ENCODE measurements at places on chromosomes 3 and 15. TPM values are rescaled to one million over a fixed set of nuclear protein-coding genes. Genes with fewer than 3 reads are reported as not detected.

DNA sequence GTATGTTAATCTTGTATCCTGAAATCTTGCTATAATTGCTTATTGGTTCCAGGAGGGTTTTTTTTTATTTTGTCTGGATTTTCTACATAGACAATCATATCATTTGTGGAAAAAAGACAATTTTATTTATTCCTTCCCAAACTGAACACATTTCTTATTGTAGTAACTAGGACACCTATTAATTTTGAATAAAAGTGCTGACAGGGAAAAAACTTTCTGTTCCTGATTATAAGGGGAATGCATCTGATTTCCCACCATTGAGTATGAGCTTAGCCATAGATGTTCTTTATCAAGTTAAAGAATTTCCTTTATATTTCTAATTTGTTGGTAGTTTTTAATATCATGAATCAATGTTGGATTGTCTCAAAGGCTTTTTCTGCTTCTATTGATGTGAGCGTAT is 460.7 kb upstream of the CNTN3 start:
- DNase-seq = no peak
- no peak overlapping the region for H3K27ac ChIP-seq
- H3K4me3 ChIP-seq = no peak overlapping the region

DNA sequence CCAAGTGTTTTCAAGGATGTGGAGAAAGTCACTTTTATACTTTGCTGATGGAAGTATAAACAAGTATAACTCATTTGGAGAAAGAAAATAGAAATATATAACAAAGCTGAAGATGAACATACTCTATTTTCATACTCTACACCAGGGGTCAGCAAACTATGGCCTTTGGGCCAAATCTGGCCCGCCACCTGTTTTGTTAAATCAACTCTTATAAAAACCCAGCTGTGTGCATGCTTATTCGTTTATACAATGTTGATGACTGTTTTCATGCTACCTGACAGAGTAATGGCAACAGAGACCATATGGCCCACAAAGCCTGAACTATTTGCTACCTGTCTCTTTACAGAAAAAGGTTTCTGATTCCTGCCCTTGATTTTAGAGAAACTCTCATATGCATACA is 124.0 kb downstream of the NR1D2 start:
- H3K4me3 ChIP-seq = no peak overlapping the region
- no peak for DNase-seq
- H3K27ac ChIP-seq = no peak overlapping the region
- H3K4me1 ChIP-seq = no peaks in the 10 kb centered on the region
- H3K27me3 ChIP-seq = peaks cover 2% of the 10 kb centered on the region

- H3K4me3 ChIP-seq = no peak overlapping the region
- H3K4me1 ChIP-seq = no peaks in the 10 kb centered on the region
- no peak overlapping the region for H3K27ac ChIP-seq
- no peaks in the 10 kb centered on the region for H3K27me3 ChIP-seq
- no peak for DNase-seq
Observed at GRCh38 chr3:62558549-62559112, 185.3 kb upstream of the FEZF2 start.

DNA sequence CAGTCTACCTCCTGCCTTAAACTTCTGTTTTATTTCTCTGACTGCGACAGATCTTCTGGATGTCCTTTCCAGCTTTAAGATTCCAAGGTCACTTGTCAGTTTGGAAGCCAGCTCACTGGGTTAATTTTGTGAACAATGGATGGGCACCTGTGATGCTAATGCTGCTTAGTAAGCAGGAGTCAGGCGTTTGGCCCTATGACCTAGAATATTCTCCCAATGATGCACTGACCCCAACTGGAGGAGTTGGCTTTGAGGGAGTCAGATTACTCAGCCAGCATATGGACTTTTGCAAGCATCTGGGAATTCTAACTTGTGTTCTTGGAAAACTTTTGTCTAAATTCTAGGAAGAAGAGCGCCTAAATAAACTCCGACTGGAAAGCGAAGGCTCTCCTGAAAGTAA is 28.1 kb downstream of the HACD3 start:
- H3K27ac ChIP-seq = no peak overlapping the region
- H3K4me1 ChIP-seq = no peaks in the 10 kb centered on the region
- no peaks in the 10 kb centered on the region for H3K27me3 ChIP-seq
- no peak overlapping the region for H3K4me3 ChIP-seq

DNA sequence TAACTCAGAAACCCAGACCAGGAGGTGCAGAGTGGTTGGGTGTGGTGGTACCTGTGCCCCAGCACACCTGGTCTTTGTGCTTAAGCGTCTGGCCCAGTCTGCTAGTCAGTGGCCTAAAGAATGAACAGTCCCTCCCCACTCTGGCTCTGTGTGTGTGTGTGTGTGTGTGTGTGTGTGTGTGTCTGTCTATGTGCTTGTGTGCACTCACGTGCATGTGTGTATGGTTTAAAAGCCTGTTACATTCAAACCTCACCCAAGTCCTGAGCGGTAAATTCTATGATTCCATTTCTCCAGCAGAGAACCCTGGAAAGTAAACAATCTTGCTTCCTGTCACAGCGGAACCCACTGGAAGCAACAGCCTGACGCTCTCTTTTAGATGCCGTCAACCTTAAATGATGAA is 34.2 kb downstream of the EDEM1 start:
- peaks cover 20% of the 10 kb centered on the region for H3K36me3 ChIP-seq
- H3K4me3 ChIP-seq = no peak overlapping the region
- DNase-seq = no peak
- H3K4me1 ChIP-seq = no peaks in the 10 kb centered on the region
- no peaks in the 10 kb centered on the region for H3K27me3 ChIP-seq

- H3K4me1 ChIP-seq = peaks cover 34% of the 10 kb centered on the region
- no peak for DNase-seq
- peak overlapping the region; percentile 96 for H3K4me3 ChIP-seq
- H3K27me3 ChIP-seq = no peaks in the 10 kb centered on the region
- peaks cover 15% of the 10 kb centered on the region for H3K36me3 ChIP-seq
Observed at GRCh38 chr3:9934235-9934621, 594 bp downstream of the CRELD1 start.

DNA sequence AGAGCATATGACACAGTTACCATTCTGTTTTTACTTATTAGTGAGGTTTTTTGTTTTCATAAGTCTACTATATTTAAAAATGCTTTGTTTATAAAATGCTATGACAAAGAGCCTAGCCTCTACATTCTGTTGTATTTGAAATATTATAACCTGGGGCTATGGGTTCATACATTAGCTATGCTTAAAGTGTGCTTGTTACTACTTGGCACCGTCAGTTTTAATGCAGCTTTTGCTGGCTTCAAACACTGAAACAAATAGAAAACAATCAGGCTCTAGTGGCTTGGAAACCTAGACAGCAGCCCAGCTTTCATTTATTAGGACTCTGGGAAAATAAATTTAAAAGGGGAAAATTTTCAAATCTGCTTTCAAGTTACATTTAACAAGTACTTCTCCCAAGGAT is 635.9 kb downstream of the CADM2 start:
- no peak overlapping the region for H3K4me3 ChIP-seq
- no peak for DNase-seq
- no peaks in the 10 kb centered on the region for H3K4me1 ChIP-seq
- no peaks in the 10 kb centered on the region for H3K27me3 ChIP-seq
- H3K27ac ChIP-seq = no peak overlapping the region

- no peak for DNase-seq
- no peaks in the 10 kb centered on the region for H3K36me3 ChIP-seq
- H3K27me3 ChIP-seq = no peaks in the 10 kb centered on the region
- no peak overlapping the region for H3K27ac ChIP-seq
- no peak overlapping the region for H3K4me3 ChIP-seq
- no peaks in the 10 kb centered on the region for H3K4me1 ChIP-seq
Observed at GRCh38 chr3:46663591-46664135, 29.8 kb downstream of the ALS2CL start.

GRCh38 chr3:40872258-40872920 is 326.9 kb upstream of the CTNNB1 start:
- no peak for DNase-seq
- H3K27me3 ChIP-seq = peaks cover 2% of the 10 kb centered on the region
- no peak overlapping the region for H3K27ac ChIP-seq
- H3K4me1 ChIP-seq = no peaks in the 10 kb centered on the region
- no peak overlapping the region for H3K4me3 ChIP-seq

GRCh38 chr3:144109944-144110343 is 138.3 kb downstream of the DIPK2A start:
- no peaks in the 10 kb centered on the region for H3K4me1 ChIP-seq
- H3K36me3 ChIP-seq = no peaks in the 10 kb centered on the region
- DNase-seq = no peak
- no peak overlapping the region for H3K27ac ChIP-seq
- H3K27me3 ChIP-seq = peaks cover 3% of the 10 kb centered on the region

DNA sequence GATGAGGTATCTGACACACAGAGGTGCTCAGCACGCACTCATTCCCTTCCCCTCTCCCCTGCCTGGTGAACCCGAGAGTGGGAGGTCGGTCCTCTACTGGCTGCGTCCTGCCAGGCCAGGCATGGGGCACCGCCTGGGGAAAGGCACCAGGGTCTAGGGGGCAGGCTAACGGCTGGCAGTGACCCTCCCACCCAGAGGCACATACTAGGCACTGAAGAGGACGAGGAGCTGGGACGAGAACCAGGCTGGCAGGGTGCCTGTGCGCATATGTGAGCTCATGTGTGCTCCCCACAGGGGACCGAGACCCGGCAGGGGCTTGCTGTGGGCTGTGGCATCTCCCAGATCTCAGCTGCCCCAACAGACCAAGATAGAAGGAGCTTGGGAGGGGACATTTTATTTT is 86.7 kb downstream of the IQSEC1 start:
- DNase-seq = no peak
- H3K4me3 ChIP-seq = no peak overlapping the region
- no peaks in the 10 kb centered on the region for H3K27me3 ChIP-seq
- H3K36me3 ChIP-seq = peaks cover 6% of the 10 kb centered on the region
- H3K4me1 ChIP-seq = peaks cover 37% of the 10 kb centered on the region
- no peak overlapping the region for H3K27ac ChIP-seq

WNT5A gene
- not detected for total RNA-seq

PRSS50 gene
- not detected for total RNA-seq

ATP8B4 gene
- total RNA-seq = 52.9 TPM

SYNM gene
- 2.0 TPM for total RNA-seq

SEMA7A gene
- 102 TPM for total RNA-seq
